ENCODE measurements at places on chromosomes 4 and X. TPM values are rescaled to one million over a fixed set of nuclear protein-coding genes. Genes with fewer than 3 reads are reported as not detected.

UBA6 gene
- 7.8 TPM for polyA plus RNA-seq

SLC6A8 gene
- 0.85 TPM for polyA plus RNA-seq

GUCY1B1 gene
- 0.32 TPM for polyA plus RNA-seq

PABPC5 gene
- polyA plus RNA-seq = not detected

DNA sequence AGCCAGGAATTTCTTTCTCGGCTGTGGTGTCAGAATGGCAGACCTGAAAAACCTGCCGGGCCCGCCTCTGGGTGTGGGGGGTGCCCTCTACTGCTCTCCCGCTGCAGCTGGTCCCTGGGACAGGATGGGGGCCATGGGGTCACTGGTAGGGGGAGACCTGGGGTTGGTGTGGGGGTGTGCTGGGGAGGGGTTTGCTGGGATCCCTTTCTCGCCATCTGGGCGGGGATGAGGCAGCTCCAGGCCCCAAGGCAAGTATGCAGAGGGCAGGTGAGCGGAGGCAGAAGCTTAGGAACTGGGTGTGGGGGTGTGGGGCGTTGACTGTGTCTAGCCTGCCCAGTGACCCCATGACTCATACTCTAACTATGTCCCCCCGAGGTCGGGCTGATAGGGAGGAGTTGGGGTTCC, 884 bp downstream of the CCDC120 start:
- DNase-seq = no peak

- DNase-seq = no peak
Observed at GRCh38 chr4:77849278-77849965, 13.2 kb upstream of the MRPL1 start.

NLRP2B gene
- polyA plus RNA-seq = not detected

- no peak for DNase-seq
Observed at GRCh38 chrX:124488412-124489161, 142.2 kb downstream of the SH2D1A start.

DNA sequence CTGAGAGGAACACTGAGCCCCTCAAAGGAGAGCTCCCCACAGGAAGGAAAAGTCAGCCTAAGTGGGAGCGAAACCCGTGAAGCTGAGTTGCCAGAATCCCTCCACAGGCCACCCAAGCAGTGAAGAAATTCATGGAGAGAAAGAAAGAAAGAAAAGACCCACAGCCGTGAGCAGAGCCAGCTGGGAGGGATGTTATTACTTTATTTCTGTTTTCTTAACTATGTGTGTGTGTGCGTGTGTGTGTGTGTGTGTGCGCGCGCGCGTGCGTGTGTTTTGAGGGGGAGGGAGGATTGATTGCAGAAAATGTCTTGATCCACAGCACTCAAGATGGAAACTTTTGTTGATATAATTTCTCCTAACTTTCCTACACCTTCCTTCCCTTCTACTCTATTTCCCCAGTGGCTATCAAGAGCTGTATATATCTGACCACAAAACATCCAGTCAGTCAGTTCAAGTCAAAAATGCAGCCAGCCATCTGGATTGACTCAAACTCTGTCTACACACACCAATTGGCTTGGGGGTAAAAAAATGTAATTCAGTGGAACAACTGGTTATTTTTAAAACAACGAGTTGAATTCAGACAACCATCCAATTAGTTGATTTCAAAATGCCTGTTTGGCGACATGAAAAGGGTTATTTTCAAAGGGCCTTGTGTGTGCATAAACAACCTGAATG, 13.8 kb upstream of the GPC3 start:
- DNase-seq = no peak

TCEAL3 gene
- 3.7 TPM for polyA plus RNA-seq

All from CD14-positive monocyte (primary cell).